ENCODE measurements at places on chromosomes 3 and 15.

DNA sequence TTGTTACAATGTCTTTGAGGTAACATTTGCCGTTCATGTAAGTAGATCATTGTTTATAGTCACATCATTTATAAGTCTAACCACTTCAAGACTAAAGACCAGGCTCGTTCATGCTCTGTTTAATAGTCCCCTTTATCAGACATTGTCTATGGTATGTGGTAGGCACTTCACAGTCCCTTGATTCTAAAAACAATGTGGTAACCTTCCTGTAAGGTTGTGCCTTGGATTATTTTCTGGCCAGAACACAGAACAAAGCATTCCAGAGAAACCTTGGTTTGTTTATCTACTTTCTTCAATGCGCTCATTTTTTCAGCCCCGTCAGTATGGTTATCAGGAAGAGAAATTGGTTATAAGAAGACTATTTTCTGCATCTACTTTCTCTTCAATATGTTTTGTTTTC lies 16.3 kb upstream of the ST3GAL6 start:
- DNase-seq, result no peak

GRCh38 chr3:195285372-195285771 lies 14.4 kb upstream of the XXYLT1 start:
- no peak for DNase-seq

DNA sequence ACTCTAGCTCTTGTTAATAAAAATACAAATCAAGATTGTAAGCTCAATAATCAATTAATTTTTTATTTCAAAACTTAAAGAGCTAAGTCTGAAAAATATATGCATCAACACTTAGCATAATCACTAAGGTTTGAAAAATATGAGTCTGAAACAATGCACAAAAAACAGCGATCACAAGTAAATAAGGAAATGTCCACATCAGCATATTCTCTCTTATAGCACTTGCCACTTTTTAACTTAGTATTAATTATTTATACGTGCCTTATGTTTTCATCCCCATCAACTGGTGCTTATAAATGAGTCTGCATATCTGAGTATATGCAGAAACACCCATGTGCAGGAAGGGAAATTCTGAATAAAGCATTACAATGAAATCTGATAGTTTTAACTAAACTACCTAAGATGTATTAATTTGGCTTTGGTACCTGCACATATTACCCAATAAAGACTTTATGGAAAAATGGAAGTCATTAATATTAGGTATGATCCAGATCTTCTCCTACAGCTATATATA lies 28.3 kb downstream of the AQR start:
- no peak for DNase-seq

DNA sequence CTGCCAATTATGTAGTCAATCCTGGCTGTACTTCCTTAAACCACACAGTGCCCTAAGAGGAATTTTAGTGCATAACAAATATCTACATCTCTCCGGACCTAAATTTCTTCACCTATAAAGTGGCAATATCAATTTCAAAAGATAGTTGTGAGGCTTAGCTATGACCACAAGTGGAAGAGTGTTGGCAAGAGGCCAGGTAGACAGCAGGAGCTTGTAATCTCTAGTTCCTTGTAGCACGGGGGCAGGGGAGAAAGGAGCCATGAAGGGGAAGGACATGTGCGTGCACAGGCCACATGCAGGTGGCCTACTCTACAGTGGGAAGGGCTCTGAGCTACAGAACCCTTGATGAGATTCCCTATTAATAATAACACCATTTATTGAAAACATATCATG lies 269.7 kb downstream of the ABHD5 start:
- DNase-seq, result no peak

GRCh38 chr3:34012102-34012461 lies 213.7 kb downstream of the PDCD6IP start:
- no peak for DNase-seq

DNA sequence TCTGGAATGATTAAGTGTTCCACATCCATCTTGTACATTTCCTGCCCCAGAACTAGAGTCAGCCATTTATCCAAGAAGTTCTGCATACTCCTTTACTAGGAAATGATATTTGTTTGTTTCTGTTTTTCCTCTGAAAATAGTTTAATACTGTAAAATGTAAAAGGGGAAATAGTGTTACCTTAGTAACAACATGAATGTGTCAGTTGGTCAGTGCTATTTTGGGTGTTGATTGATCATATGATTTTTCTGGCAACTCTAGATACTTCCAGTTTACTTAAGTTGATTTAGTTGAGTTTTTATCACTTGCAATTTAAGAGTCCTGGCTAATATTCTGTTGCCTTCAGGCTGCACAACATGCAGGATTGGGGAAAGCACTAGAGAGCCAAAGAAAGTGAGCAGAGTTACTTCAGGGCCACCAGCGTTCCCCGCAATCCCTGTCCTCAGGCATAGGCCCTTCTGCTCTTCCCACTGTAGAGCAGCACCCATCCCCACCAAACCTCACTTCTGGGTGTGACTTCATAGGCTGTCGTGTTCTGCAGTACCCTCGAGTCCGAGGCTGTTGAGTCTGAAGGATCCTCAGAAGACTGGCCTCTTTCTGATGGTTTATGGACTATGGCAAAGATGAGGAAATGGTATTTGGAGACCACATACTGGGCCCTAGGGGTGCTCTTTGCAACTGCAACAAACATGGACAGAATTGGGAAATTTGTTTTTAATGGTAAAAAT lies 69.0 kb downstream of the CHD2 start:
- DNase-seq, result no peak

DNA sequence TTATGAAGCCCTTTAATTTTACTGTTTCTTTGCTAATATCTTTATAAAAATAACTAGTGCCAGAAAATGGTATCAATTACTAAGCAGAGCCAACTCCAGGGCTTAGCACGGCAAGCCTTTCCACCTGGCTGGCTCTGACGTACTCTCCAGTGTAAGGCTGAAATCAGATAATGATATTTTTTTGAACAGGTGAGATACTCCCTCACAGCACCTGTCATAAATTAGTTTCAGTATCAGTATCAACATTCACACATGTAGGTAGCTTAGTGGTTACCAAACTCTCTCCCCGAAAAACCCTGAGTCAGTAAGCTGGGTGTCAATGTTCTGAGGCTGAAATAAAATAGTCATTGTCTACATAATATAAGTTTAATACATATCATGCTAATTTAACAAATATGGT lies 710.1 kb downstream of the SQOR start:
- DNase-seq, result no peak

GRCh38 chr3:71488391-71488809 lies 95.1 kb downstream of the FOXP1 start:
- DNase-seq, result no peak
